Stimulated activated CD8-positive, alpha-beta memory T cell treated with anti-CD3 and anti-CD28 coated beads, Interleukin-15, amount 100 ng/mL, for 48 hours (primary cell): ENCODE measurements at places on chromosomes 5 and 9.
A peak's percentile ranks its signal among the peaks of the same experiment; 100 is the strongest.

DNA sequence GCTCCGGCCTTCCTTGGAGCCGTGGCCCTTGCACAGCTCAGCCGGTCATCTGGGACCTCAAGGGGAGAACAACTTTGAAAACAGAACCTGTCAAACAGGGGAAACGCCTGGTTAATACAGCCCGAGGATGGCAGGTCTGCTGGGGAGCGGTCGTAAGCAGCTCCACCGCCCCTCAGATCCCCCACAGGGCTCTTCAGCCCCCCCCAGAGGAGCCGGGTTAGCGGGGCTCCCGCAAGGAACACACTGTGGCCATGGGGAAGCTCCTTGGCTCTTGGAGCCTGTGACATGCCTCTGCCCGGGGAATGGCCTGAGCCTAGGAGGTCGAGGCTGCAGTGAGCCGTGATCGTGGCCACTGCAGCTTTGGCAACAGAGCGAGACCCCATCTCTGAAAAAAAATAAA is 6.8 kb downstream of the TMEM250 start:
- DNase-seq, result no peak

DNA sequence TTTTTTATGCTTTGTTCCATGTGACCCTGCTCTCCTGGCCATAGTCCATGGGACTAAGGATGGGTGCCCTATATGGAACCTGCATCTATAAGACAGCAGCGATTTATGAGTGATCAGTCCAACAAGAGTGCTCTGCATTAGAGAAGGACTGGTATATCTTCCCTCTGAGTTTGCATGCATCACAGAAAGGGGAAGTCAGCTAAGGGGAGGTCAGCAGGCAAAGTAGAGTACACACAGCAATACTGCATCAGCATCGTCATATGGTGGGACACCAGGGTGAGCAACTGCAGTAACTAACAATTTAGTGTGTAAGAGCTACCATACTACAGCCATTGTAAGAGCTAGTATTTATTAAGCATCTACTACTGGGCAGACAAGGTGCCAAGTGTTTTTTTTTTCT is 311.3 kb downstream of the NDUFS4 start:
- no peak for DNase-seq

GRCh38 chr5:1476181-1476966 is 31.1 kb upstream of the SLC6A3 start:
- no peak for DNase-seq

DNA sequence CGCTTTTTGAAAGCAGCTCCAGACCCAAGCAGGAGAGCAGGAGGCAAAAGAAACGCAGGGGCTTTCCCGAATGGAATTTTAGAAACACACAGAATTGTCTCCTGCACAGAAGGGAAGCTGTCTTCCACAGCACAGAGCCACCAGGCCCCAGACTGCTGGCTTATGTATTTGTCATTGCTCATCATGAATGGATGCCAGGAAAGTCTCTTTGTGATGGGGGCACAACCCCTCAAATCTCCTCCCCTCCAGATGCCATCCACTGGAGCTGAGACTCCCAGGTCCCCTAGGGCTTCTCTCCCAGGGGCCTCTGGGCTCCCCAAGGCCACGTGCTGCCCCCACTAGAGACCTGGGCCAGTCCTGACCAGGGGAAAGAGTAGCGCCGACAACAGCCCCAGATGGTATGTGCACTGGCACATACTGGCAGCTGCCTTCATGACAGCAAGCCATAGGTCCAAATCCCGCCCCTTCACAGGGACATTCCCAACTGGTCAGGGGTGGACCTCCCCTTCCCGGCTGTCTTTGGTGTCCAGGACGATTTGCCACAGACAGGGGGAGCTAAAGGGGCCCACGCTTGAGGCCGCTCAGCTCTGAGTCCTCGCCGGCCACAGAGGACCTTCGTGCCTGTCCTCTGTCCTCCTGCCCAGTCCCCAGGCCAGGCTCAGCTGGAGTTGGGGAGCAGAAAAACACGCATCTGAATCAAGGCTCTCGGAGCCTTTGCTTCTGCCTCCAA is 127.8 kb downstream of the KCNIP1 start:
- no peak for DNase-seq

DNA sequence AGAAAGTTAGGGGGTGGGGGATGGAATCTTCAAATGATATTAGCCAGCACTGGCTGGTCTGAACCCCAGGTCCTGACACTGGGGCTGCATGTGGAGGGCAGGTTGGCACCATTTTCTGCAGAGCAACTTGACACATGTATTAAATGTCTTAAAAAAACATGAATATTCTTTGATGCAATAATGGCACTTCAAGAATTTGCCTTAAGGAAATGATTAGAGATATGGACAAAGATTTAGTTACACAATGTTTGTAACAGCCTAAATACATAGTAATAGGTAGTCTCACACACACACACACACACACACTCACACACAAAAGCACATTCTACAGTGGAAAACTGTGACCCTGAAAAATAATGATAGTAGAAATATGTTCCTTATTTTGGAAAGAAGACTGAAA is 3.6 kb downstream of the SVEP1 start:
- DNase-seq, result no peak

DNA sequence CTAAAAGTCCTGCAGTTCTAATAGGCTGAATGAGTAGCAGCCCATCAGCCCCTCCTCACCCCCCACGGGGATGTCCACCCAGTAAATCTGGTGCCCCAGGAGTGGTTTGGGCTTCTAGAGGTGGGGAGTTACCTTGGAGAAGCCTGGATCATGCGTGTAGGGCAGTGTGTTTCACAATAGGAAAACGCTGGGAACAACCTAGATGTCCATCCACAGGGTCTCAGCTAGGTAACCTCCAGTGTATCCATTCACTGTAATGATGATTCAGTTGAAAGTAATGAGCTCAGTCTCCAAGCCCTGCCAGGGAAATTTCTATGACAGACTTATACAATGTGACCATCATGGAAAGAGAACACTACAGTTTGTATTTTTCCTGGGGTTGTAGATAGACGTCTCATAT is 51.8 kb downstream of the NDST1 start:
- no peak for DNase-seq

- peak; percentile 28 for DNase-seq
Measured at GRCh38 chr5:77356740-77357139, 135.4 kb downstream of the WDR41 start.

DNA sequence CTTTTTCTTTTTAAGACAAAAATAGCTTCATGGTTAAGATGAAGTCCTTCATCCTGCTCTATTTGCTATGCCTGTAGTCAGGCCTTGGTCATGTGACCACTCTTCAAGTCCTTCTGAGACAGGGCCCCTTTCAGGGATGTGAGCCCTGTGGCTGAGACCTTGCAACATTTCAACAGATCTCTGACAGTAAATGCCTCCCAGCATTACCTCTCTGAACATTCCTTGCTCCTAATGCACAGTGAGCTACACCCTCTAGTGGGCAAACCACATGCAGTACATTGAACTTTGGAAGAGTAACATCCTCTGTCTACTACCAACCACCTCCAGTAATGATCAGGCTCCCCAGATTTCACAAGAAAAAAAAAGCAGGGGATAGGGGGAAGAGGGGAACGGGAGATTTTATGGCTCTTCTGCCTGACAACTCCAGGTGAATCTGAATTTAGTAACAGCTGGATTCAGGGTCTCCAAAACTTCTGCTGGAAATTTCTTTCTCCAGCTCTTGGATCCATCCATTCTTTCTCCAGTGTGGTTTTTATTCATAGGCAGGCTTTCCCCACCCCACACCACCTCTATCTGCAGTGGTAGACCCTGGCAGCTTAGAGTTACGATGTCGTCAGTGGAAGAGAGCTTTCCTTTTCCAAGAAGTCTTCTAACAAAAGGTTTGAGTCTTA is 8.9 kb upstream of the FBXO38 start:
- no peak for DNase-seq

DNA sequence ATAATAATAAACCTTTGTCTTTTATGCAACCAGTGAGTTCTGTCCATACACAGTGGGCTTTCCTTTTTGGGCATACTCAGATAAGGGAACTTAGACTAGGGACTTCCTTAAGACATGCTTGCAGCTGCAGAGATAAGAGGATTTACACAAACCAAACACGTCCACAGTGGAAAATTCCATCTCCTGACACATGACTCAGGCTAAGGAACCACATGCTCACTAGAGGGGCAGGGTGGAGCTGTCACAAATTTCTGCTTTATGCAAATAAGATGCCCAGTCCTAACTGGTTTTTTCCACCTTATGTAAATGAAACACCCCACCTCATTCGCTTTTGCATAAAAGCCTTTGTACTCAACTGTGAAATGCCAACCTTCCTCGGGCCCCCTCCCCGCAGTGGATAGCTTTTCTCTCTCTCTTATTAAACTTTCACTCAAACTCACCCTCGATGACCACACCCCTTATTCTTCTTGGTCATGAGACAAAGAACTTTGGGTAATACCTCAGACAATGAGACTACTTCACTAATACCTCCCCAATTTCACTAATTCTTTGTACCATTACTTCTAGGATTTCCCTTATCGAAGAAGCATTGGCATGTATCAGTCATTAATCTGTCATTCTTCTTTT is 170.3 kb upstream of the FTMT start:
- DNase-seq, result no peak

GRCh38 chr5:159345861-159346260 is 15.6 kb upstream of the IL12B start:
- no peak for DNase-seq

DNA sequence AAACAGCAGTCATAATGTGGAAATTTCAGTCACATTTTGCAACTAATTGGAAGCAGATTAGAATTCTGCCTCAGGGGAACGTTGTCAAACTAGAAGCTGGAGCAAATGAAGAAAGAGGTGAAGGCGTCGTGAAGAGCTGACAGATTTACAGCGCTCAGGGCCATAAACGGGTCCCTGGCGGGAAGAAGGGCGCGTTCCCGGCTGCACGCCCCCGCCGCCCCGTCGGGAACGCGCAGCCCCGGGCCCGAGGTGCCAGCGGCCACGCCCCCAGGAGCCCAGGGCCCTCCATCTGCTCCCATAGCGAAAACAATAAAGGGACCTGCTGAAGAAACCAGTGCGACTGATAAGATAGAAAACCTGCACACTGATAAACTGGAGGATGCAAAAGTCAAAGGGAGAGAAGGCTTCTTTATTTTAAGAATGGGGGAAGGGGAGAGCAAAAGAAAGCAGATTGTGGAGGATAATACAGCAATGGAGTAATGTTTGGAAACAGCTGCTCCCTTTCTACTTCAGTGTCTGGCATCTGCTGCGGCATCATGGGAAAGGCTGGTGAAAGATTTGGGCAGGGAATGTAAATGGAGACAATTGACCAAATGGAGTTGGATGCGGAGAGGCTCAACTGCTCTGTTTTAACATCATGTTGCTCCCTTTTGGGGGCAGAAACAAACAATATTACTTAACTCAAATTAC is 11.1 kb downstream of the ZNF608 start:
- no peak for DNase-seq

- no peak for DNase-seq
Measured at GRCh38 chr5:34886392-34887119, 28.7 kb downstream of the RAD1 start.

DNA sequence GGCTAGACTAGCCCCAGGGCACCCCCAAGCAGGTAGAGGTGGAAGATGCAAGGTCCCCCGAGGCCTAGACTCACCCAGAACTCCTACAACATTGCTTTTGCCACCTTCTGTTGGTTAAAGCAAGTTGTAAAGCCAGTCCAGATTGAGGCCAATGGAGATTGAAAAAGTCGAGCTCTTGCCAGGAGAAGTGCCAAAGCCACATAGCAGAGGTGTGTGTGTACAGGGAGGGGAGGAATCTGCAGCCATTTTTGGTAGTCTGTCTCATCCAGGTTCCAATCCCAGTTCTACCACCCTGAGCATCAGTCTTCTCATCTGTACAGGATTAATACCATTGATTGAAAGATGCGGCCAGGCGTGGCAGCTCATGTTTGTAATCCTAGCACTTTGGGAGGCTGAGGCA is 12.3 kb upstream of the URM1 start:
- DNase-seq, result no peak

DNA sequence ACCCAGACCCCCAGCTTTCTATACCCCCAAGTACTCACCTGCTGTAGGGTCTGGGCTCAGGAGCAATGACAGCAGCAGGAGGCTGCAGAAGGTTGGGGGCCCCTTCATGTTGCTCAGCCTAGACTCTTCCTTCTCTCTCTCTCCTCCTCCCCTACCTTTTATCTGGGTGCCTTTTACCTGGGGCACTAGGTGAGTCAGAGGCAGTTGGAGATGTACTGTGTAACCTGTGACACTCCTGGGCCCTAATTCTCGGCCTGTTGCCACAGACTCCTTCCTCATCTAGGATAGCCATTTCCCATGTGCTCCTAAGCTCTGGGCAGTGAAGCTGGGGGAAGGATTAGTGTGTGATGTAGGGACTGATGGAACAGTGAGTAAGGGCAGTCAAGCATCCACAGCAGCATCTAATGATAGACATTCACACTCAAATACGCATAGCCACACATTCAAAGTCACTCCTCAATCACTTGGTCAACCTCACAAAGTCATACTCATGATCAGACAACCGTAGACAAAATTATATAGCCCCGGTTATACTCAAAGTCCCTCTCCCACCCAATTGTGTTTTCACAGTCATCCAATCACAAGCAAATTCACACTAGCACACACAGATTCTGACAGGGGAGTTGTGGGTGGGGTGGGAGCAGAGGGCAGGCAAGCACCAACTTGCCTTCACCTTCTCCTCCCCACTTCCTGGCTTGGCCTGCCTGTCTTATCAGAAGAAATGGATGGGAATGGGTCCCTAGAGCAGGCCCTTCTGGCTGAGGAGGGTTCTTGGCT is at the start of gene CCL27:
CCL27 (minus strand) TSS at position 132 of the 777 bp plus-strand sequence; CDS start at position 108, 24 bp downstream.
- DNase-seq, result no peak

- DNase-seq, result no peak
Measured at GRCh38 chr5:134077926-134078580, 36.4 kb upstream of the TCF7 start.

DNA sequence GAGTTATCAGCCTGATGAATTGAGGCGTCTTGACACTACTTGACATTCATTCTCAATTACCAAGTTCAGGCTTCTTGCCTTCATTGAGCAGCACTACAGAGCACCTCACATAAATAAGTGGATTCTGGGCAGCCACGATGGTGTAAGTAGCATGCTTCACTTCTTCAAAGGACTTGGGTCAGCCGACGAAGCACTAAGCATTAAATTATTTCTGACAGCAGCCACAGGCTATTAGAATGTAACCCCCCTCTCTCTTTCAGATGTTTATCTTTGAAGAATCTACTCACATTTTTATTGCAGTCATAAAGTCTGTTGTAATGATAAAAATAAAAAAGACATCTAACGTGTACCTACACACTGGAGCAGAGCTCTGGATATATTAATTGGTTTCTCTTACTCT is 45.9 kb upstream of the VPS13A start:
- no peak for DNase-seq

- no peak for DNase-seq
Measured at GRCh38 chr5:145536133-145536532, 299.0 kb downstream of the PRELID2 start.

- no peak for DNase-seq
Measured at GRCh38 chr5:73921741-73922140, 295.7 kb downstream of the ARHGEF28 start.

GRCh38 chr9:133121198-133121914 is at the start of gene RALGDS:
RALGDS (minus strand) TSS chr9:133121240; CDS start chr9:133121154, 86 bp downstream.
- DNase-seq, result peak; percentile 84

DNA sequence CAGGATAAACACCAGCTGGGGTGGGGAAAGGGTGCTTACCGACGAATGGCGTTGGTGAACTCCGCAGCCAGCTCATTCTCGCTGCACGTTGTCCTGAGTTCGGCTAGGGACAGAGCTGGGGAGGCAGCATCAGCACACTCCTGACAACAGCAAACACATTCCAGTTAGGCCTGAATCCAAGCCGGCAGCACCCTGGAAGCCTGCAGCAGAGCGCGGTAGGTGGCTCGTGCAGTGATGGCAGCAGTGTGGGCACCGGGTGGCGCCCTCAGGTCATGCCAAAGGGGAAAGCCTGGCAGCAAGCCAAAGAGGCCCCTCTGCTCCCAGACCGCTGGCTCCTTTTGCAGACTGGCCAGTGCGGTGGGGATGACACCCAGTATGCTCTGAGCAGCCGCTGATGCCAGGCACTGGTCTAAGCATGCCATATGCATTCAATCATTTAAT is 66.9 kb downstream of the DCP2 start:
- DNase-seq, result no peak
